LNCaP clone FGC (cell line): ENCODE measurements at places on chromosomes 11 and 22.

DNA sequence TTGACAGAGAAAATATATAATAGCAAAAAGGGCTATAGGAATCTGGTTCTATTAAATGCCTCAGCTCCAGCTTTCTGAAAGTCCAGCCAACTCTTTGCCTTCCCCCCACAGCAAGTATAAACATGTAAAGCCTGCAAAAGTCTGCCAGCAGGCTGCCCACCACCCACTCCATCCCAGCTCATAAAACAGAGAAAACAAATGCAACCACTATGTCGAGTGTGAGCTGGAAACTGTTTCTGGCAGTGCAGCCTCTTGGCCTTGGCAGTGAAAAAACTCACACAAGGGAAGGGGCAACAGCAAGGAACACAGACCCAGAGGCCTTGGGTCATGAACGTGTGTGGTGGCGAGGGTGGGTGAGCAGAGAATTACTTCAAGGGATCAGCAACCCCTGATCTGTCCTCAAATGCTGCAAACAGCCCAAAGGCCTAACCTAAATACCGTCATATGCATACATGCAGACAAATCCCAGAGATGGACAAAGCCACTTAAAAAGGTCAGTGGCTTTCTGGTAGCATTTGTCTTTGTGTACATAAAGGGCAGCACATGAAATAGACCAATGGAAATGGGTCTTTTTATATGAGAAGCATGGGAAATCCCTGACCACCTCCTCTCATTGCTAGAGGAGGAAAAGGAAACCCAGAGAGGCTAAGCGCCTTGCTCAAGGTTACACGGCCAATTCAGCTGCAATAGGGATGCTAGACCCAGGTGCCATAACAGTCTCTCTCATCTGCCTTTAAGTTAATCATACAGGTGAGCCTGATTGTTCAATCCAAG is 74.8 kb downstream of the NAT10 start:
- DNase-seq, result no peak

GRCh38 chr22:50140615-50141014 is 29.9 kb upstream of the PANX2 start:
- no peak for DNase-seq

GRCh38 chr11:131682373-131683015 is 312.1 kb downstream of the NTM start:
- DNase-seq, result no peak

- DNase-seq, result peak; percentile 73
These were observed at the start of gene APOL2 for GRCh38 chr22:36239401-36240171. Gene APOL2 (minus strand): TSS chr22:36239527. CDS start chr22:36233162, 6,365 bp downstream.

- DNase-seq, result no peak
These were observed 10.6 kb upstream of the CSNK2A3 start for GRCh38 chr11:11363674-11364073.

DNA sequence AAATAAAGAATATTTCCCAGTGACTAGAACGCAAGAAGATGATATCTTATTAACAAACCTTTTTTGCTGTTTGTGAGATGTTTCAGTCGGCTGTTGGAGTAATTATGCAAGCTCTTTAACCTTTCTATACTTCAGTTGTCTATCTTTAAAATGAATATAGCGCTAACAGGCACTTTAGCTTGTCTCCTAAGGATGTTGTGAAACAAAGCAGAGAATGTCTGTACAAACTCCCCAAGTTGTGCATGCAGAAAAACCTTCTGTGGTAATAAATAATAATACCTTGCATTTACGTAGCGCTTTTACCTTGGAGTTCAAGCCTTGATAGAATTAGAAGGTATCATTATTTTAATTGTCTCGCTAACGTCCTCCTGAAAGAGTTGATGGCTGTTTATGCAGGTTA is 1.9 kb upstream of the KDM2A start:
- no peak for DNase-seq

DNA sequence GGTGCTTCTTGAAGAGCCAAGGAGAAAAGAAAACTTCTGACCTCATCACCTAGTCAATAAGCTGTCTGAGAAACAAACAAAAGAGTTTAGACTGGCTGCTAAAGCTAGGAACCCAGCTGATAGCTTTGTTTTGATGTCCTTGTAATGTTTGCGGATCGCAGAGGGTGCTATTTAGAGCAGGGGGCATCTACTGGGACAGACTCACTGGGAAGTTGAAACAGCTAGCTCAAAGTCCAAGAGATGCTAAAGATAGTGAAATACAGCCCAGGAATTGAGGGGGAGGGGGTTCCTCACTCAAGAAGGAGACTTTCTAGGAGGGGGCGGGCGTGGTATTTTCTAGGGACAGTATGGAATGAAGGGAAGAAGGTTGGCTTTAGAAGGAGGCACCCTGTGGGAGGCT is 18.9 kb downstream of the ZBTB16 start:
- peak; percentile 93 for DNase-seq

DNA sequence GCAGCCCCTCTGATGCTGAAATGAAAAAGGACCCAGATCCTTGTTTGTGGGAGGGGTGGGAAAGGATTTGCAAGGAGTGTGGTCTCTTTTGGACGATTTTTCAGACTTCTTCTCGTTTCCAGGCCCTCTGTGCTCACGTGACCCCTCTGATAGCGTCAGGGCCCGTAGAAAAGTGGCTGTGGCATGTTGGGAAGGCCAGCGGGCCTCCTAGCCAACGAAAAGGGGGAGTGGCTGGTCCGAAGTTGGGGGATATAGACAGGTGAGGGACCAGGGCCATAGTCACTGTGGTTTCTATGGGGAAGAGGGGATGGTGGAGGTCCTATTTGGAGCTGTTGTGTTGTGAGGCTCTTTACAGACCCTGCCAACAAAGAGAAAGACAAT is 6.6 kb downstream of the PARVB start:
- DNase-seq, result no peak

DNA sequence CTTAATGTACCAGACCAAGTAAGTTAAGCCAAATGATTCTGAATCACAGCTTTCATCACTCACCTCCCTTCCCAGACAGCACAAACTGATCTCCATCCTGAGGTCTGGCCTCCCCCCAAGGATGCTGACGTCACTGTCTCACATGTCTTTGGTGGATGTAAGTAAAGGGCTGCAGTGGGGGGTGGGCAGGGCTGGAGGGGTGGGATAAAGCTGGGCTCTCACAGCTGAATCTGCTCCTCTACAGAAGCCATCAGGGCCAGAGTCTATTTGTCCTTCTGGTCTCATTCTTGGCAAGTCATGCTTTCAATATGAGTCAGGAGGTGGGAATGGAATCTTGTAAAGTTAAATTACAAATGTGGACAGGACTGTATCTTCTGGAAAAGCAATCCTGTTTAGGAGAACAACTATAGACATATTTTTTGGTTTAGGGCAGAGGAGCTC is 32.7 kb downstream of the P4HA3 start:
- DNase-seq, result no peak

DNA sequence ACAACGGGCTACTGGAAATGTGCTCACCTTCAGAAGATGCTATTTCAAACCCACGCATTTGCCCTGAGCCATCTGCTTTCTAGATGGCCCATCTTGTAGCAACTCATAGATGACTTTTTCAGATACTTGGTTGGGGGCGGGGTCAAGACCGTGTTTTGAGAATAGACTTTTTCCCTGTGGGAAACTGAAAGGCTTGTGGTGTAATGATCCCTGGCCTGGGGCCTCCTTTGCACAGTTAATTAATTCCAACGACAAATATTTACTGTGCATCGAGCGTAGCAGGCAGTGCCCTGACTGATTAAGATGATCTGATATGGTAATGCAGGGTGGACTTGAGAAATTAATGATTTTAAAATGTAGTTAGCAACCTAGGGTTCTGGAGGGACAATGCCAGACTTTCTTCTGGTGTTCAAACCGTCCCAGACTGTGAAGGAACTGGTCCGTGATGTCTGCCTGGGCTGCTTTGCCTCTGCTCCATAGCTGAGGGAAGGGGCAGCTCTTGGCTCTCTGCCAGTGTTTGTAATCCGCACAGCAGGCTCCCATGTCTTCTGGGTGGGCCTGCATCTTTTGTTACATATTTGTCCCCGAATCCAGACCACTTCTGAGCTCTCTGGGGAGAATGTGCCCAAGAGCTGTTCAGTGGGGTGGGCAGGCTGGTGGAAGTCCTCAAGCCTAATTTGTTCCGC is 84.8 kb downstream of the ADAMTS15 start:
- DNase-seq, result no peak

- no peak for DNase-seq
These were observed 10.0 kb downstream of the PPM1F start for GRCh38 chr22:21942407-21943343.

DNA sequence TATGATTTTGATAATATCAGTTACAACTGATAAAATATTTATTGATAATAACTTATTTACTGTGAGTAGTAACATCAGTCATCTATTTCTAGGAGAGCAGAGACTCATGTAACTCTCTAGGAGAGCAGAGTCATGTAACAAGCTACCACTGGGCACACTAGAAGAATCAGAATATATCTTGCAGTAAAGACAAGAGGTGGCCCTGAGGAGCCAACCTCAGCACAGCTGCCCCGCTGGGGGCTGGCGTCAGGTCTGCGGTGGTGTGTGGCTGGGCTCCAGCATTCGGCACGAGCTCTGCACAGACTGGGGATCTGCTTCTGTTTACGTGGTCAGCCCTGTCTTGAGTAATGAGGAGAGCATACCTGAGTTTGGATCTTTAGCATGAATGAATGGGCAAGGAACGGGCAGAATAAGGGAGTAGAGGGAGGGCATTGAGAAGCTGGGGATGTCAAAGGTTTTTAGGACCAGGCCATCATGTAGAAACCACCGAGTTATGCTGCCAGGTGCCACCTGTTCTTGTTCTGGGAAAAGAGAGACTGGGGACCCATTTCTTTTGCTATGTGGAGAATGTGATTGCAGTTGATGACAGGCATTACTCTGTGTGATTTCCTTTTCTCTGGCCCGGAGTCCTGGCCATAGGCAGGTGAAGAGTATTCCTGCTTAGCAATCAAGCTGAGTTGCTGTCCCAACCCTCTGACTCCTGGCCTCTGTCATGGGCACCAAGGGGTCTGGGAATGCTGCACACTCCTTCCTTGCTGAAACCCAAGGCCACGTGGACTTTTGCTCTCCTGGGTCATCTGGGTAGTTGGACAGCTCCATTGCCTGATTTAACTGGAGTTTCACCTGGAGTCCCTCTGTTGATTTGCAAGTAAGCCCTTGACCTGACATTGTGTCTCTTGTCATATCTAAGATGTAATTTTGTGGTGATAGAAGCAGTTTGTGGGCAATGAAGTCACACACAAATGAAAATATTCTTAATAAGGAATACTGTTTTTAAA is 50.9 kb upstream of the HEPHL1 start:
- DNase-seq, result no peak

GRCh38 chr11:77324508-77324907 is 23.0 kb upstream of the GDPD4 start:
- no peak for DNase-seq

GRCh38 chr11:81421251-81421860 is 1312.3 kb downstream of the FAM181B start:
- no peak for DNase-seq

GRCh38 chr22:44664149-44664548 is 37.9 kb upstream of the PRR5 start:
- DNase-seq, result no peak

GRCh38 chr22:30605449-30606110 is 1.4 kb upstream of the TCN2 start:
- DNase-seq, result no peak

DNA sequence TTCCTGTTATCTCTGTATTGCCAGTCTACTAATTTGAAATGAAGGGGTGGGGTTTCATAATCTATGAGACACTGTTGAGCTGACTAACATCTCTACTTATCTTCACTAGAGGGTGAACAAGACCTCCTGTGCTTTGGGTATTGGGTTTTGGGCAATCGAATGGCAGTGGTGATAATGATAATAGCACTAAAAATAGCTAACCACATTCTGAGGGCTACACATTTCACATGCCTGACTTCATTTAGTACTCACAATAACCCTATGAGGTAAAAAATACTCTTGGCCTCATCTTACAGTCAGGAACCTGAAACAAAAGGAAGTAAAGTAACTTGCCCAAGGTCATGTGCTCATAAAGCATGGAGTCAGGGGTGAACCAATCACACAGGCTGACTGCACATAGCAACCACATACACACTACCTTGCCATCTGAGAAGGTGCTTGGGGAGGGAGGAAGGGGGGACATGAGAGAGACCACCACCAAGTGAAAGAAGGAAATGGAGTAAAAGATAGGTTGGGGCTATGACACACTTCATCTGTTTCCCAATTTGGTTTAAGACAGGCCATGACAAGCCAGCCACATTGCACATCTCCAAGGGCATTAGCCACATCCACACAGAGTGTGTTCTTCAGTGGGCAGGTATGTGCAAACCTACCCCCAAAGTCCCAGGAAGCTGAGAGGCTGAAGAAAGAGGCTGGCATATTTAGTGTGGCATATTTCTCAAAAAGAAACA is 387.6 kb upstream of the DDI1 start:
- no peak for DNase-seq

DNA sequence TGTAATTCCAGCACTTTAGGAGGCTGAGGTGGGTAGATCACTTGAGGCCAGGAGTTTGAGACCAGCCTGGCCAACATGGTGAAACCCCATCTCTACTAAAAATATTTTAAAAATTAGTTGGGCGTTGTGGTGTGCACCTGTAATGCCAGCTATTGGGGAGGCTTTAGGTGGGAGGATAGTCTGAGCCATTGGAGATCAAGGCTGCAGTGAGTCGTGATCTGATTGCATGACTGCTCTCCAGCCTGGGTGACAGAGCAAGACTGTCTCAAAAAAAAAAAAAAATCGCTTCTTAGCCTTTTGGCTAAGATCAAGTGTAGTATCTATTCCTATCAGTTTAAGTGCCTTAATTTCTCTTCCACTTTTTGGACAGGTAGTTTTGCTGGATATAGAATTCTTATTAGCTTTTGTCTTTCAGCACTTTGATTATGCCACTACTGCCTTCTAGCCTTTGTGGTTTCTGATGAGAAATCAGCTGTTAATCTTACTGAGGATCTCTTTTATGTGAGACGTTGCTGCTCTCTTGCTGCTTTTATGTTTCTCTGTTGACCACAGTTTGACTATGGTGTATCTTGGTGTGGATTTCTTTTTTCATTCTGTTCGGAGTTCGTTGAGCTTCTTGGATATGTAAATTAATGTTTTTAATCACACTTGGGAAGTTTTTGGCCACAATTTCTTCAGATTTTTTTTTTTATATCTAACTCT is 24.7 kb downstream of the CHEK1 start:
- no peak for DNase-seq

DNA sequence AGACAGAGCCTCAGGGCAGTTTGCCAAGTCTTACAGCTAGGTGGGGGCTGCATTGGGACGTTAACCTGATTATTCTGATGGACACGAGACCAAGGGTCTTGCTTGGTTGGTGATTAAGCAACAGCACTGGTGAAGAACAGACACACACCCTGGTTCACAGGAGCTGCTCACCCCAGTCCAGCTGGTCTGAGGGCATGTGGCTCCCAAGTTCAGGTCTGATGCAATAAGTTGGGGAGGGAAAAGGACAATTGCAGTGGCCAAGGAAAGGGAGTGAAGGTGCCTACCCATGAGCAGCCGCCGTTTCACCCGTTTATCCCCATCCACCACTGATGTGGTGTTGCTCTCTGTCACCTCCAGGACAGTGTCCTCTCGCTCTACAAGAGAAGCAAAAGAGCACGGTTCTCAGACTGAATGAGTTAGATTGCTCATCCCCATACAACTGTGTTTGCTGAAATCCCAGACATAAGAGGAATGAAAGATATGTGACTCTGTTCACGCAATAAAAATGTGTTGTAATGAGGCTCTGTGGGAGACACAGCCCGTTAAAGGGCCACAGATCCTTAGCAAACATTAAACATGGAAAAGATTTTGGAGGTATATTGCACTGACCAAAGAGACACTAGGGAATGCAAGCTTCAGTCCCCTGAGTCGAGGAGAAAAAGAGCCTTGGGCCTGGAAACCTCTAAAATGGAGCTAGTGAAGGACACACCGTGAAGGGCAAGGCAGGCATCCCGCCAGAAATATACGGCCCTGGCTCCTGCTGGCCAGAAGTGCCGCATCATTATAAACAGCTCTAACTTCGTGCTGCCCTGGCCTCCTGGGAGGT is 25.6 kb downstream of the SCUBE2 start:
- no peak for DNase-seq

GRCh38 chr11:84256618-84257017 is 970.5 kb upstream of the CCDC90B start:
- no peak for DNase-seq
